ENCODE measurements at places on chromosomes 2 and 18. TPM values are rescaled to one million over a fixed set of nuclear protein-coding genes. Genes with fewer than 3 reads are reported as not detected.

The XPO1 gene
- 166 TPM for total RNA-seq

The NLRC4 gene
- total RNA-seq = not detected

The TRIM43 gene
- not detected for total RNA-seq

The RUFY4 gene
- not detected for total RNA-seq

The SRD5A2 gene
- total RNA-seq = not detected

The ALPP gene
- not detected for total RNA-seq

The HOXD13 gene
- not detected for total RNA-seq

The DARS1 gene
- total RNA-seq = 56.5 TPM

The HAAO gene
- not detected for total RNA-seq

The PCARE gene
- total RNA-seq = not detected

The SPC25 gene
- 3.0 TPM for total RNA-seq

The PFN4 gene
- 0.32 TPM for total RNA-seq

The CD226 gene
- total RNA-seq = 0.32 TPM

The C2orf81 gene
- 0.13 TPM for total RNA-seq

The HMSD gene
- total RNA-seq = not detected

The AGXT gene
- not detected for total RNA-seq

The REG1B gene
- total RNA-seq = not detected

The CD302 gene
- total RNA-seq = 11.6 TPM

The REG3A gene
- not detected for total RNA-seq

The FARP2 gene
- 17.8 TPM for total RNA-seq
